ENCODE measurements at places on chromosomes 7 and 10. TPM values are rescaled to one million over a fixed set of nuclear protein-coding genes. Genes with fewer than 3 reads are reported as not detected.

Gene HYAL4
- polyA plus RNA-seq = not detected

Gene INHBA
- polyA plus RNA-seq = 0.23 TPM

Gene LRGUK
- 0.03 TPM for polyA plus RNA-seq

Gene CLDN4
- 210 TPM for polyA plus RNA-seq

Gene INA
- polyA plus RNA-seq = not detected

Gene SLC26A3
- polyA plus RNA-seq = 326 TPM

Gene NME8
- polyA plus RNA-seq = not detected

Gene SLC29A4
- 1.6 TPM for polyA plus RNA-seq

Data from sigmoid colon (tissue), 7 donors.